ENCODE measurements at places on chromosomes 5 and 9.

DNA sequence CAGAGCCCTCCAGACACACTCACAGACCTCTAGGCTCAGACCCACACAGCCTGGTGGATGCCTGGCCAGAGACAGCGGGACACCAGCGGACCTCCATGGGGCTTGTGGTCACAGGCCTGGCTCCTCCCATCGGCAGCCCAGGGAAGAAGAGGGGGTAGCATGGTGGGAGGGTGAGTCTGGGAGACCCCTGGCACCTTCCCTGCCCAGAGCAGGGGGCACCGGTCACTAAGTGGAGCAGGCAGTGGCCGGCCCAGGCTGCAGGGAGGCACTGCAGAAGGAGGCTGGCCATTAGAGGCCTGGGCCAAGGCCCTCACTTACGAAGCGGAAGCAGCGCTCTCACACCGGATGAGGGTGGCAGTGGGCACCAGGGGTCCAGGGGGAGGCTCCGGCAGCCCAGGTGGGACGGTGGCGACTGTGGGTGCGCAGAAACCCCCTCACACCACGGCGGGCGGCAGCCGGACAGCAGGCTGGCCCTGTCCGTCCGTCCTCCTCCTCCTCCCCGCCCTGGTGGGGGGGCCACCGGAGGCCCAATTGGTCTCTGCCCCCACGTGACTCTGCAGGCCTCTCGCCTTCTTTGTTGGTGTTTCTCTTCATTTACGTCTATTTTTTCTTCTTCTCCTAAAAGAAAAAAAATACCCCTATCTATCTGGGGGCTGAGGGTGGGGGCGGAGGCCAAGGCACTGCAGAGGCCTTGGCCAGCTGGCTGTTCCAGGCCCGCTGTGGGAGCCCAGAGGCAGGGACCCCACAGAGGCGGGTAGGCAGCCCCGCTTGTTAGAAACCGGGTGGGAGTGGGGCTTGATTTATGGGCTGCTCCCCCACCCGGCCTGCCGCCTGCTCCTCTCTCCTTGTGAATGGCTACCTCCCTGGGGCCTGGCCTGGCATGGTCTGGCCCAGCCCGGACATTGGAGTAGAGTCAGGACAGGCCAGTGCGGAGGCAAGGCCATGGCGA, at the start of gene NR5A1:
NR5A1 (minus strand) TSS at position 469 of the 949 bp plus-strand sequence. CDS start 4,004 bp downstream, outside the sequence.
- no peak for DNase-seq

DNA sequence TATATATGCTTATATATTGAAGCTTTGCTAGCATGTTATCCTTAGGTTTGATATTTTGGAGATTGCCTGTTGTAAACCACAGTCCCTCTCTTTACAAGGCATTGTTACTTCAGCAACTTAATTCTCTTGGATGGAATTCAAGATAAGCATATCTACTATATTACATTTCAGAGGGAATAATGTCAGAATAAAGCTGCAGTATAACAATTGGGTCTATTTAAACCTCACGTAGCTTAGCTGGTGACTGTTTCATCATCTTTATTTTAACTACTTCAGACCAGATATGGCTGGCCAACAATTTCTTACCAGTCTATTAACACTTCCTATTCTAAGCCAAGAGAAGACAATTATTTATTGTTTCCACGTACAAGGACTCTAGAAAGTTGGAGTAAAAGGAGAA, 27.1 kb downstream of the ZCCHC10 start:
- DNase-seq = no peak

- no peak for DNase-seq
Measured at GRCh38 chr9:87469793-87470465, 27.7 kb upstream of the DAPK1 start.

DNA sequence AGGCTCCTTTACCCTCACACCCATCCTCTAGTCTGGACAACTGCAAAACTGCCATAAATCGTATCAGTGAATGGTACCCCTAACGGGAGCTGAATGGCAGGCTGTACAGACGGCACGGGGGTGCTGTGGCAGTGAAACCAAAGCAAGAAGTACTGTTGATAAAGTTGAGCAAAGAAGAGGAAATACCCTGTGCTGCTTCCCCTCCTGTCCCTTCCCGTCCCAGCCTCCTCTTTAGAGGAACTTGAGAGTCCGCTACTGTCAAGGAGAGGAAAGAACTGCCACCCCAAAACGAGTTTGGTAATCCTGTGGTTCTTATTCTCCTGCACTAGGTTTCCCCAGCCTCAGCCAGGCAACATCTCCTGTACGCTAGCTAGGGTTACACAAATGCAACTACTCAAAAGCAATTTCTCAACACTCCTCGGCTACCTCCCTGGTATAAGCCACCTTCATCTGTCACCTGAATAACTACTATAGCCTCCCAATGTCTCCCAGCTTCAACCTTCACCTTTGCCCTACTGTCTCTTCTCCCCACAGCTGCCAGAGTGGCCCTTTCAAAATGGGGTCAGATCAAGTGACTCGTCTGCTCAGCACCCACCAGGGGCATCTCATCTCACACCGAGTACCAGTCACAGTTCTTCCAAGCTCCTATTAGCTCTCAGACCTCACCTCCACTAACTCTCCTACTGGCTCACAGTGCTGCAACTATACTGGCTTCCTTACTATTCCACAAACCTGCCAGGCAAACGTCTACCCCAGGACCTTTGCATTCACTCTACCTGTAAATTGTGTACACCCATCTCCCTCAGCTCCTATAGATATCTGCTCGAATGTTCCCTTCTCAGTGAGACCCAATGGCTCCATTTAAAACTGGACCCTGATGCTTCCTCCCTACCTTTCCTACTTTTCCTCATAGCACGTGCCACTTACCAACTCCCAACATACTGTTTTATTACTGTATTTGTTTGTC, 4.1 kb downstream of the GLRX start:
- DNase-seq = no peak

- peak; percentile 87 for DNase-seq
Measured at GRCh38 chr5:180784497-180785097, 18.0 kb downstream of the MGAT1 start.

GRCh38 chr9:113475031-113475430, 11.5 kb downstream of the RGS3 start:
- no peak for DNase-seq

DNA sequence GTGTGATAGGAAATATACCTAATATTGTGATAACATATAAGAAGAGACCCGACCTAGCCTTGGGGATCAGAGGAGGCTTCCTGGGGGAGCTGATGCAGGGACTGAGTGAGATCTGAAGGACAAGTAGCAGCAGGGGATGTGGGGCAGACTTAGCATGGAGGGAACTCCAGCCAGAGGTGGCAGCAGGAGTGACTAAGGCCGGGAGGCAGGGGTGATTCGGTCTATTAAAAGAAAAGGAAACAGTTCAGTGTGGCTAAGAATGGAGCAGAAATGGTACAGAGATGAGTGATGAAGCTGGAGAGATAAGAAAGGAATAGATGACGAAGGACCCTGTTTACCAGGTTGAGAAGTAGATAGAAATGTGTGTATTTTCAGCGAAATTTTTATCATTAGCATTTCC, 408.8 kb downstream of the ENC1 start:
- DNase-seq = peak; percentile 66

DNA sequence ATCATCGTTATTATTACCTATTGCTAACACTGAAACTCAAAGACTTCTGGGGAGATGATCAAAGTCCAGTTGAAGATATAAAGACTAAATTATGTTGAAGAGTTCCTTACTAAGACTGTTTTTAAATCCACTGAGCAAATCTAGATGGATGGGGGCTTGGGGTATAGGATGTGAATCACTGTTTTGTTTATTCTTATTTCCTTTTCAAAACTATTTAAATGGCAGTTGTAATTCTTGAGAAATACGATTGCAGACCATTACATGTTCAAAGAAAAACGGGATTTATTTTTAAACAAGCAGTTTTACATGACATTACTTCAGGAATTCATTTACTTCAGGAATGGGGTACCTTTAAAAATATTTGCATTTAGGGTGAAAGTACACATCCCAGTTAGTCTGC, 4.3 kb downstream of the RASGRF2 start:
- peak; percentile 34 for DNase-seq

GRCh38 chr9:137234758-137235423, 4.2 kb downstream of the SLC34A3 start:
- DNase-seq = no peak

GRCh38 chr5:36712706-36713105, 106.3 kb downstream of the SLC1A3 start:
- no peak for DNase-seq

DNA sequence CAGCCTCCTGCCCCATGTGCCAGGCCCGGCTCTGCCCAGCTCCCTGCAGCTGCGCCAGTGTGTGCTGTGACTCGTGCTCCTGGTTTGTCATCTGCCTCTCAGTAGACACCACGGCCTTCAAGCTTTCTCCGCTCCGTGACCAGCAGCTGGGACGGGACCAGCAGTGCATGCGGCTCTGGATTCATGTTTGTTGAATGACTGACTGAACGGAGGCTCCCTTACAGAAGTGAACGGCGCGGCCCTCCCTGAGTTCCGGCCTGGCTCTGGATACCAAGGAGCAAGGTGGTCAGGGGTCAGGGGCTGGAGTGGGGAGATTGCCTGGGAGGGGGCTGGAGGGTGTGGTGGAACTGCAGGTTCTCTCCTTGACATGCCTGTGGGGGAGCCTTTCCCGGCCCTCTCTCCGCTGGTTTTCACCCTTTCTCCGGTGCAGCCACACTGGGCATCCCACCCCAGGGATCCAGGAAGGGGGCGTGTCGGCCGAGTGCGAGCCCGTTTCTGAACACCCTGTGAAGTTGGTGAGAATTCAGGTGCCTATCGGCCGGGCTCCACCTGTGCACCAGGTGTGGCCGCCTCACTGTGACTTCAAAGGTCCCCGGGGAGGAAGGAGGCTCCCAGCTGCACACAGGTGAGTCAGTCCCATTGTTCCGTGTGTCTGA, 11.1 kb upstream of the CEP72 start:
- no peak for DNase-seq

DNA sequence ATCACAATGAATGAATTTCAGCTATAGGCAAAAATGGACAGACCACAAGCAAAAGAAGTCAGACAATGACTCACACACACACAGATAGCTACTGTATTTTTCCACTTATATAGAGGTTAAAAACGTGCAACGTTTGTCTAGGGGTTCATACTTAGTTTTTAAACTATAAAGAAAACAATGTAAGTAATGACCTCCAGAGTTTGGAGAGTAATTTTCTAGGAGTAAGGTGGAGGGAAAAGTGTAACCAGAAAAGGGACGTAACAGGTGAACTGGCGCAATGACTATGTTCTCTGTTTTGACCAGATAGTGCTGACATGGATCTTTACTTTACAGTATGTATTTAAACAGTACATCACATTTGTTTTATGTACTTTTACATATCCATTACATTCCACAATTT, 51.1 kb downstream of the FNIP1 start:
- DNase-seq = no peak
